ENCODE measurements at places on chromosomes 3 and 15.

- no peak for DNase-seq
Observed at GRCh38 chr3:65729973-65730372, 308.7 kb downstream of the MAGI1 start.

- DNase-seq, result no peak
Observed at GRCh38 chr15:31335989-31336592, 9.5 kb downstream of the KLF13 start.

DNA sequence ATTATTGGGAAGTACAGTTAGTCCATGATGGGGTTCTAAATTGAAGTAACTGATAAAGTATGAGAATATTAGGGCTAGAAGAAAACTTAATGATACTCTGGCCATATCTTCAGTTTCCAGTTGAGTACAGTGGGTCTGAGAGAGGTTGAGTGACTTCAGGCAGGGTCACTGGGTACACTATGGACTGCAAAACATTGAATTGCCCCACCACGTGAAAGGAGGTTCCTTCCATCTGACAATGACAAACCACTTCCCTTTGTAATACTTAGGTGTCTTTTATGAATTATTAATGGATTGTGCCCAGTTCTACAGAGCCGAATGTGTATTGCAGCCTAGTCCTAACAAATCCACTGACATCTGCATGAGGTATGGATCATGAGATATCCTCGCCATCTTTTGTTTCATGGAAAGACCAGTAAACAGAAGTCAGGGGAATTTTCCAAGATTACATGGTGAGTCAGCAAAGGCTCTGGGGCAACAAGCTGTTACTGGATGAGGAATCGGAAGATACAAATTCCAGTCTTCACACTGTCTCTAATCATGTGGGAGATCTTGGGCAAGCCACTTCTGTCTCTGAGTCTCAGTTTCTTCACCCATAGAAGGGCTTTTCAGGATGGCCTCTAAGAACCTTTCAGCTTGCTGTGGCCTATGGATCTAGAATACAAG, 66.5 kb upstream of the BCL6 start:
- DNase-seq, result no peak

- no peak for DNase-seq
Observed at GRCh38 chr15:87564681-87565080, 691.9 kb downstream of the NTRK3 start.

GRCh38 chr15:58454950-58455401, 23.2 kb downstream of the LIPC start:
- no peak for DNase-seq

DNA sequence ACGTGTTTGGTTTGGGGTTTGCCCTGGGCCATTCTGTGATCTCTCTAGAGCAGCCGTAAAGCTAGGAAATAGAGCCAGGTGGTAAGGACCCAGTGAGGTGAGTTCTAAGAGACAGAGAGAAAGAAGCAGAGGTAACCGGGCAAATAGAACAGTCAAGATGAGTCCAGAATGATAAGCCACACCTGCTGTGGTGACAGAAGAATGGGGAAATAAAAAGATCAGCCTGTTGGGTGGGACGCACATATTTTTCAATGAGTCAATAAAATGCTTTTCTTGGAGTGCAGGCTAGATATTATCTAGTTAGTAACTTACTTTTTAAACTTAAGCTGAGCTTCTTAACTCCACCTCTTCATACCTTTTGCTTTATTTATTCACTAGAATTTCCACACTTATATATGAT, 135.0 kb downstream of the NFKBIZ start:
- DNase-seq, result no peak

GRCh38 chr15:91065505-91065904, 34.6 kb upstream of the SV2B start:
- DNase-seq, result no peak

GRCh38 chr3:143171141-143171980, 51.8 kb downstream of the CHST2 start:
- no peak for DNase-seq

- DNase-seq, result no peak
Observed at GRCh38 chr3:130529486-130530215, 12.7 kb downstream of the COL6A6 start.

DNA sequence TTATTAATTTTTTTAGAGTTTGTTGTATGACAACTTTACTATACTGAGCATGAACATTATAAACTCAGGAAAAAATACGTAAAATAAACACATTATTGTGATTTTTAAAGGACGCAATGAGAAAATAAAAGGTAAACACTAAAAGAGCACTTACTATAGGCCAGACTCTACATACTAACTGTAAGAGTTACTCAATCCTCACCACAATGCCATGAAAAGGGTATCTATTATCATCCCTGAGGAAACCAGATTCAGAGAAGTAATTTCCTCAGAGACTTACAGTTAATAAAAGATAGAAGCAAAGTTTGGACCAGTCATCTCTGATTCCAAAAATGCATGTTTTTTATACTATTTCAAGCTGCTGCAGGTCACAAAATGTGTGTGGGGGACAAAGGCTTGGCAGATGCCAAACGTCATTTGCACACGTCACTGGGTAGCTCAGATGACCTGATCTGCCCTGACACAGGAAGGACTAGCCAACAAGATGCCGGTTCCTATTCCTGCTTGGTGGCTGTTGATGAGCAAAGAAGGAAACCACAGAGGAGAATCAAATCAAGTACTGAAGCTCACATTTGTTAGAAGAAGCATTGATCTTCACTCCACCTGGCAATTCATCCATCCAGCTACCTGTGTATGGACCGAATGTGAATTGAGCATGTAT, 42.3 kb downstream of the KLHL6 start:
- no peak for DNase-seq

Measured in NCI-H1930 (cell line).